Gastroesophageal sphincter (tissue), 4 donors: ENCODE measurements at places on chromosomes 16 and 17.
A peak's percentile ranks its signal among the peaks of the same experiment; 100 is the strongest.

DNA sequence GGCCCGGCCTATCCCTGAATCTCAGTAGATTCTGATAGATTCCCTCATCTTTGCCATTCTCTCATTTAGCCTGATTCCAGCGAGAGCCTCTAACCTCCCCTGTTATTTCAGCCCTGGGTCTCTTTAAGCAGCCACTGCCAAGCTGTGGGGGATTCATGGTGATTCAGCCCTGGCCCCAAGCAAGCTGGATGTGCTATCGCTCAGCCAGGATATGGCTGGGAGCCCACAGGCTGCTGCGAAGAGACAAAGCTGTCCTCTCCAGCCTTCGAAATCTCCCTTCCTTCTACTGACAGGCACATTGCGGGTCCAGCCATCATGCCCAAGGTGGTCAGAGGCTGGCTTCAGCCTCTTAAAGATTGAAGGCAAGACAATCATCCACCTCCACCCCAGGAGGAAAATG lies 394.1 kb downstream of the SOX9 start:
- ATAC-seq = no peak

- no peak for ATAC-seq
Observed at GRCh38 chr17:41267711-41268110, 2.5 kb downstream of the KRTAP9-6 start.

GRCh38 chr16:29777576-29778350 lies at the start of gene ZG16:
TSS of gene ZG16 (plus strand) at chr16:29778256. CDS start at chr16:29779267, 1,011 bp downstream.
- ATAC-seq = no peak

DNA sequence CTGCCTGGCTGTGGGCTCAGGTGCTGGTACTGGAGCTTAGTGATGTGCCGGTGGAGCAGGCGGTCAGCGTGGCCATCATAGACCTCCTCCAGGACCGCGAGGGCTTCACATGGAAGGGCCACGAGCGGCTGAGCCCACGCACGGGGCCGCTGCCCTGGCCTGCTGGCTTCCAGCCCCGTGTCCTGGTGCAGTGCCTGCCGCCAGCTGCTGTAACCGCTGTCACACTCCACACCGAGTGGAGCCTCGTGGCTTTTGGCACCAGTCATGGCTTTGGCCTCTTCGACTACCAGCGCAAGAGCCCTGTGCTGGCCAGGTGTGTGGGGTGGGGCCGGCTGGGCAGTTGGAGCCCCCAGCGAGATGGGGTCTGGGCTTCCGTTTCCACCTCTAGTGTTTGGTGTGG lies 12.0 kb downstream of the LLGL1 start:
- no peak for ATAC-seq

- ATAC-seq = no peak
Observed at GRCh38 chr17:75188614-75189013, 5.9 kb upstream of the SUMO2 start.

- ATAC-seq = no peak
Observed at GRCh38 chr16:8867216-8867931, 1.4 kb downstream of the CARHSP1 start.

GRCh38 chr17:36980280-36980761 lies 31.6 kb downstream of the AATF start:
- ATAC-seq = no peak

DNA sequence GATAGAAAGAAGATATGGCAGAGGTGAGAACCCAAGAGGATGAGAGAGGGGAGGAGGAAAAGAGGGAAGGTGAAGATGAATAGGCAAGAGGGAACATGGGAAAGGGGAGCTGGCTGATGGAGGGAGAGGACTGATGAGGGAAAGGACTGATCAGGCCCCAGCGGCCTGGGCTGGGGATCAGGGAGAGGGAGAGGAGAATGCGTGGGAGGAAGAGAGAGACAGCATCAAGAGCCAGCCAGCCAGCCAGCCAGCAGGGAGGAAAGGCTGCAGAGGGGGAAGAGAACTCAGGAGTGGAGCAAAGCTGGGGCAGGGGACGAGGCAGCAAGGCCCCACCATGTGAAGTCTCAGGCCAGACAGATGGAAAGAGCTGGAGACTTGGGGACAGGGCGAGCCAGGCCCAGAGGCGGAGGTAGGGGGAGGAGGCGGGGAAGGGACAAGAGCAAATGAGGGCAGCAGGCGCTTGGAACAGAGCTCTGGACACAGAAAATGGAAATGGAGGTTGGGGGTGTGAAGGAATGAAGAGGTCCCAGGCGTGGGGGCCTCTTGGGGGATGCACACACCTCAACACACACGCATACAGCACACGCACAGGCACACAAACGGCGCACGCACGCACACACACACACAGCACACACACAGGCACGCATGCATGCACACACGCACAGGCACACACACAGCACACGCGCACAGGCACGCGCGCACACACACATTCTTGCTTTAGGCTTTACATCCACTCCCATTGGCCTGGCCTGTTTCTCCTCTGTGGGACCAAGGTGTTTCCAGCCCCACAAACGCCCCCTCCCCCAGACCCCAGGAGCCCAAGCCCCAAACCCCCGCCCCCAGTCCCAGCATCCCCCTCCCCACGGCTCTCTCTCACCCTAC lies 12.3 kb downstream of the DLG4 start:
- ATAC-seq = no peak

- ATAC-seq = no peak
Observed at GRCh38 chr17:60602871-60603270, 2.9 kb downstream of the PPM1D start.

GRCh38 chr16:80938004-80938878 lies 68.4 kb downstream of the CMC2 start:
- peak; percentile 92 for ATAC-seq

GRCh38 chr17:81513372-81513752 lies 763 bp upstream of the ACTG1 start:
- peak; percentile 34 for ATAC-seq

DNA sequence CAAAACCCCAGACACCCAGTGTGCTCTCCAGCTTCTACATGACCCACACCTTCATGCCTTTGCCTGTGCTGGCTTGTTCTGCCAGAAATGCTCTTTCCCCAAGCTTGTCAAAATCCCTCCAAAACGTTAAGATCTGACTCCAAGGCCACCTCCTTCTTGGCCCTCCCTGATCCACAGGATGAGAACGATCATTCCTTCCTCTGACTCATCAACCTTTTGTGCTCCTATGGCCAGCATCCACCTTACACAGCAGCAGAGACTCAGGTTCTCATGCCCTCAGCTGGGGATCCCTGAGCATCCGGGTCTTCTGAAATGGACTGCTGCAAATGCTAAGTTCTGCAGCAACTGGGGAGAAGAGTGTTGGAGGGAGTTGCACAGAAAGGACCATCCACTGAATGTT lies 2.9 kb downstream of the ZBTB4 start:
- no peak for ATAC-seq

DNA sequence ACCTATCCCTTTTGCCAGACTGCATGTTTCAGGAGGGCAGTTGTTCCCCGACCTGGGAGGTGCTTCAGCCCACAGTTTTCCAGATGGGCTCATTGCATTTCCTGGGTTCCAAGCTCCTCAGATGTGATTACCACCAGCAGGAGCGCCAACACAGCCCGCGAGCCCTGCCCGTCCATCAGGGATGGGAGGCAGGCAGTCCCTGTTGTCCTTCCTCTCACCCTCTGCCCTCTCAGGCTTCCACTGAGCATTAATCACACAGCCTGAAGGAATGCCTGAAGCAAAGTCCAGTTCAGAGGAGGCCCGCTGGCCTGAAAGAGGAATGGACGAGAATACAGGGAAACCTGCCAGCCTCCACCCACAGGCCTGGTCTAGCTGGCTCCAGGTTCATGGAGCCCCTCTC lies 256.3 kb upstream of the SDK2 start:
- no peak for ATAC-seq

GRCh38 chr17:28379814-28380801 lies 8.6 kb downstream of the SARM1 start:
- no peak for ATAC-seq

DNA sequence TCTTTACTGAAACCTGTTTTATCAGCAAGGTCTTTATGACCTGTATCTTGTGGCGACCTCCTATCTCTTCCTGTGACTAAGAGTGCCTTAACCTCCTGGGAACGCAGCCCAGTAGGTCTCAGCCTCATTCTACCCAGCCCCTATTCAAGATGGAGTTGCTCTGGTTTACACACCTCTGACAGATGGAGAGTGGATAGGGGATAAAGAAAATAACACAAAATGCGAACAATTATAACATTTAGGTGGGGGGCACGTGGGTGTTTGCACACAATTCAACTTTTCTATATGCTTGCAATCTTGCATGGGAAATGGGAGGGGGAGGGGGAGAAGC lies 83.3 kb downstream of the RMI2 start:
- ATAC-seq = no peak

GRCh38 chr17:2398655-2399571 lies 1.9 kb downstream of the MNT start:
- no peak for ATAC-seq

GRCh38 chr17:81967244-81967532 lies 6.2 kb upstream of the NOTUM start:
- ATAC-seq = peak; percentile 11

- ATAC-seq = no peak
Observed at GRCh38 chr17:55668312-55668920, 54.2 kb downstream of the TMEM100 start.

- no peak for ATAC-seq
Observed at GRCh38 chr17:77453613-77454241, 313.0 kb downstream of the SEC14L1 start.

DNA sequence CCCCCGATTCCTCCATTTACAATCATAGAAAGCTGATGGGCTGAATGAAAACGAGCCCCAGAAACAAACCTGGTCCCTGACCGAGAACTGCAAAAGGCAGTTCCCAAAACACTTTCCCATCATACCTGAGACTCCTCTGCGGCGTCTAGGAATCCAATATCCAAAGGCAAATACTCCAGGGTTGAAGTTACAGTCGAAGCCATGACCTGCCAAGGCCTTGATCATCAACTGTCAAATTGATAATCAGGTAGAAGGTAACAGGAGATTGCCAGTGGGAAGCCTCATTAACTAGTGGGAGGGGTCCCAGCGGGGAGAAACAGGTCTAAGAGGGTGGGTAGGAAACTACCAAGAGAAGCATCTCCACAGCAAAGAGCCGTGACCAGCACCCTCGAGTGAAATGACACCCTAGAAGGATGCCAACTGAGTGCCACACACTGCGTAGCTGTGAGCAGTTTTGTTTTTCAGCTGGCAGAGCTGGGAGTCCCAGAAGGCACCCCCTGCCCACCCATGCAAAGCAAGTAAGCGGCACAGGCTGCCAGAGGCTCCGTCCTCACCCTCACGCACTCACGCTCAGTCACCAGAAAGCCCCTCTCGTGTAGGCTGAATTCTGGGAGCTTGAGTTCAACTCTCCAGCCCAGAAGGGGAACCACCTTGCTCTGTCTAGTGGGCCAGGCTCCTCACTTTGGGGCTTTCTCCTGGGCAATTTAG lies 146.1 kb downstream of the GAS7 start:
- no peak for ATAC-seq

DNA sequence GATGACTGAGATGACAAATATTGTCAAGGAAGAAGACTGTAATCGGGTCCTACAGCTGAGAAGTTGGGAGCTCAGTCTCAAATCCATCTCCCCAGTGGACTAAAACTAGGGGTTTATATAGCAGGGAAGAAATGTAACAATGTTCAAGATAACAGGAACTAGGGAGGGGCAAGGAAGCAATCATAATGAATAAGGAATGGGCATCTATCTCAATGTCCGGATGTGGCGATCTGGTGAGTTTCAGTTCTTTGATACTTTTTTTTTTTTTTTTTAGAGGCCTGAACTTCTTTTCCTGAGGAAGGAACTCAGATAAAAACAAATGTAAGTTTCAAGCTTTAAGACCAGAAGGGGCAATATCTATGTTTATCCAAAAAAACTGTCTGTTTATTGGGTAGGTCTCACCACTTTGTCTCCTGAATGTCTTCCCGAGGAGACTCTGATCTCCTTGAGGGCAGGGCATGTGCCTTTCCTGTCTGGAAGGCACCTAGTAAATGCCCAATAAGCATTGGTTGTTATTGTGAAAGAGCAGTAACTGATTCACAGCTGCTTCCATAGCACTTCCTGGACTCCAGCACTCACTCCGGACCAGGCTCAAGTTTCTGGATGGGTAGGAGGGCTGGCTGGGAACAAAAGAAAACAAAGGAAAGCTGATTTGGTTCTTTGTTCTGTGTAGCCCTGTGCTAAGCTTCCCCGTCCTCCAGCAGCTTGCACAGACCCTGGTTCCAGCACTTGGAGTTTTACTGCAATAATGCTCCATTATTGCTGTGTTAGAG lies 51.9 kb downstream of the MEOX1 start:
- no peak for ATAC-seq

DNA sequence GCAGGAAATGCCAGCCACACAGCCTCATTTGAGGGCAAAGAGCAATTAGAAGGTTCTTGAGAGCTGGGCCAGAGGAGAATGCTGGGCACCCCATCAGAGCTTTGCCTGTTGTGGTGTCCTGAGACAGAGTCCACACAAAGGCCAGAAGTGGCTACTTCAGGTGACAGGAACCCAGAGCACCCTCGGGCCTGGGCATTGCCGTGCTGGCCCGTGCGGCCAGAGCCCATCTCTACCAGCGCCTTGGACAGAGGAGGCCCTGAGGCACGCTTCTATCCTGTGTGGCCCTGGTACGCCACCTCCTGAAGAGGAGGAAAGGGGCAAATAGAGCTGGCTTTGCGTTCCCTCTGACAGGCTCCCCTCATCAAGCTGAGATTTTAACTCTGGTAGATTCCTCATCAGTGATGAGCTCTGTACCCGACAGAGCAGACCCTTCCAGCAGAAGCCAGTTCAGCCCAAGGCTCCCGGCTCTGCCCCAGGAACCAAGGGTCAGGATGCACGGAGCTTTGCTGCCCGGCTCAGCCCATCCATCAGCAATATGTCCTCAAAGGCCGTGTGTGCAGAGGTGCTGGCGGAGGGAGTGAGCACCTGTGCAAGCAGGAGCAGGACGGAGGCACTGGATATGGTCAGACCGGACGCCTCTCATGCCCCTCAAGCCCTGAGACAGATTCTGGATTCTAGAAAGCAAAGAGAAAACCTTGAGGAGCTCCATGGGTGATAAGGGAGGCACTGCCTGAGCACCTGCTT lies 3.4 kb upstream of the RASD1 start:
- no peak for ATAC-seq

GRCh38 chr17:43832976-43833829 lies at the start of gene MPP3:
TSS of gene MPP3 (minus strand) at chr17:43833146. CDS start at chr17:43831906, 1,240 bp downstream.
- peak; percentile 94 for ATAC-seq

- no peak for ATAC-seq
Observed at GRCh38 chr16:53734908-53735307, 31.0 kb downstream of the FTO start.

DNA sequence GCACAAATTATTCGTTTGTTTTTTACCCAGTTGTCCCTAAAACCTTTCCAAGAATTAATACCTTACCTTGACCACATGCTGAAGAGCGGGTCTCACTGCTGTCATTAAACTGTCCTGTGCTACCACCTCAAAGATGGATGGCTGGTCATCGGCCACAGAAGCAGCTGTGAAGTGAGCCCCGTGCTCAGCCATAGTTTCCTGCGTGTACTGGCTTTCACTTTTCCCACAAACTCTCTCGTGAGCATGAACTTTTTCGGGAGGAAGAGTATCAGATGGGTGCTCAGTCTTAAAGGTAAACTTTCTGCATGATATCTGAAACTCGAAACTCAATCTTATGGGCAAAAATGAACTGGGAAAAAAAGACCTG lies 558 bp downstream of the PEX12 start:
- ATAC-seq = no peak
